Adrenal gland (tissue), 19 donors: ENCODE measurements at places on chromosomes 2 and 18. TPM values are rescaled to one million over a fixed set of nuclear protein-coding genes. Genes with fewer than 3 reads are reported as not detected.
A peak's percentile ranks its signal among the peaks of the same experiment; 100 is the strongest.

Gene NCKAP5
- total RNA-seq = 0.06 TPM

Gene ALPG
- total RNA-seq = not detected

Gene PLCD4
- 0.90 TPM for total RNA-seq

Gene MEMO1
- total RNA-seq = 64.3 TPM

Gene GALNT13
- 11.8 TPM for total RNA-seq

Gene SPAG16
- 24.7 TPM for total RNA-seq

Gene ARHGAP15
- total RNA-seq = 13.1 TPM

Gene CCDC85A
- 0.57 TPM for total RNA-seq

Gene ITPRIPL1
- total RNA-seq = 0.32 TPM

Gene ZAP70
- total RNA-seq = 2.9 TPM

Gene HMSD
- total RNA-seq = not detected

DNA sequence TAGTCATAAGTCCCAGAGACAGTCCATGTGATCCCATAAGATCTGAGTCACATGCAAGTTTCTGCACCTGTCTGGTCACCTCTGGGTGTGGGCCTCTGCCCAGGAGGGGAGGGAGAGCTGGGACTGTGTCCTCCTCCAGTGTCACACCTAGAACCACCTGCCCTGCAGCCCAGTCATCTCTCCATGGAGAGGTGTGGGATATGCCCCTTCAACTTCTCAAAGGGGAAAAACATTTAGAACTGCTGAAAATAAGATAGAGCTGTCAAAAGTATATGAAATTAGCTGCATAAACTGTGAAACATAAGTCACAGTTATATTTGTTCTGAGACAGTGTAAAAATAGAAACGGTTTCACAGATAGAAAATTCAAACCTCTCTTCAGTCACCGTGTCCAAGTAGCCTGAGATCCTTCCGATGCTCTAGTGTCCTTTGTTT, 55.4 kb downstream of the NGEF start:
- no peak for DNase-seq

DNA sequence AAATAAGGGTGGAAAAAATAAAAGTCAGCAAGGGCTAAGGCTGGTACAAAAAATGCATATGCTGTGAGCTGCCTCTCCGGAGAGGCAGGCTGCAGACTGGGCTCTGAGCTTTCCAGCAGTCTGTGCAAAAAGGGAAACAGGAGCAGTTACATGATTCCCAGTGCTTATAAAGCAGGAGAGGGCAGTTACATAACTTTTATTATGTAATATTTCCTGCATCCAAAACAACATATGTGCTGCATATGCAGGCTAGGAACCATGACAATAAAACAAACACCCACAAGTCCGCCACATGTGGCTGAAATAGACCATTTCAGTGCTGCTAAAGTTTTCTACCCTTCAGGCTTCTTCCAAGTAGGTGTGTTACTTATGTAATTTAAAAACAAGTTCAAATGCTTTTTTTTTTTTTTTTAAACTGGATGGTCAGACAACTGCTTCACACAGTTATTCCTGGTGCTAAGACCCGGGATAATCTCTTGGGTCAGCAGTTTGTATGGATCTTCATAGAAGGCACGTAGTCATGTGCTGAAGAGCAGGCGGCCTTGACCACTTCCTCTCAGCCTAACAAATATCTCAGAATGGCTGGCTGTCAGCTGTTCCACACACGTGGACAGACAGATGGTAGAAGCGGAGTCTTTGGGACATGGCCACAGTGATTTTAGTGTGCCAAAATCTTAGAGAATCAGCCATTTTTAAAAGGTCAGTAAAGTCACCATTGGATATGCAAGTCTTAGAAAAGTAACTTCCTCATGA, 43.5 kb downstream of the ARMC9 start:
- DNase-seq = peak; percentile 86

GRCh38 chr2:219020604-219021365, 20.5 kb downstream of the CFAP65 start:
- DNase-seq = no peak

GRCh38 chr2:241460631-241461030, 47.8 kb downstream of the STK25 start:
- no peak for DNase-seq

DNA sequence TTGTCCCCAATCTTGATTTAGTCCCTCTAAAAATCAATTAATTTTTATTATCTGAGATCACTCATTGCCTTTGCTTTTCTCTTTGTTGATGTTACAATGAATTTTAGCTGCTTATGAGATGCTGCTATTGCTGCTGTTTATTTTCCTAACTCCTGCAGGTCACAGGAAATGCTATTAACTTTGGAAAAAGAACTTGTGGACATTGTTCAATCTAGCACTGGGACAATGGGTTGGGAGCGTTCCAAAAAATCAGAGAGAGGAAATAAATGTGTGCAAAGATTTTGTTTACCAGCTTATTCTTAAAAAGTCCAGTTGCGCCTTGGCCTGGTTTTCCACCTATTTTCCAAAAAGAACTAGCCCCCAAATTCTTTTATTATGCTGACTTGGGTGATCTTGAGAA, 268.3 kb downstream of the PTH2R start:
- DNase-seq = no peak

DNA sequence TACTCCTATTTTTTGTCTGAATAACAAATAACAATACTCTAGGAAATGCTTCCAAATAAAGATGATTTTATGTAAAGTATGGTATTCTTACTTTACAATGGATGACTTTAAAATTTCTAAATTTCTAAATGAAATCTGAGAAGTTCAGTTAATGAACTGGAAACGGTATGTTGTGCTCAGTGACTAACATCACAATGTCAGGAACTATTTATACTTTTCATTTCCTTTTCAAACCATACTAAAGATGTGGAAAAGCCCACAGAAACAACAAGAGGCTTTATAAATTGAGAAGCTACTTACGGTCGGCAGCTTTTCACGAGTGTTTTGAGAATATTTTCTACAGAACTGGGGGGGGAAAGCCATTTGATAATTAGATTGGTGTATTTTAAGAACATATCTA, 31.1 kb downstream of the PSME4 start:
- DNase-seq = no peak

DNA sequence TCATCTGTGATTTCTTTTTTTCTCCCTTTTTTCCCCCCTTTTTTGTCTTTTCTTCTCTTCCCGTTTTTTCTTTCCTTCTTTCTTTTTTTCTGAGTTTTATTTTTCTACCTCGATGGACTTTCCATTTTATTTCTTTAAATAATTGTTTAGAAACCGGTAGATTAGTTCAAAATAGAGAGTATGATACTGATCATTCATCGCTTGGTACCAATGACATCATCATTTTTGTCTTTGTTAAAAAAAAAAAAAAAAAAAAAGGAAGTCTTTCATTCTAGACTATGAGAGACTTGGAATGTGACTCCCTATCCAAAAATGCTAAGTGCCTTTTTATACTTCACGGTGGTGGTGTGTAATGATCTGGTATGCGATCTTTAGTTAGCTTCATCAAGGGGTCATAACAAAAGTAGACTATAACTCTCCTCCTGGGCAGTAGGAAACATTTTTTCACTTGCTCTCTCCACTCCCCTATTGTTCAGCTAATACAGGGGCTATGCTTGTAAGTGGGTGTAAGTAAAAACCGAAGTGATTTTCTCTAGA, 1517.5 kb upstream of the ZEB2 start:
- DNase-seq = no peak

GRCh38 chr18:65365245-65365980, 385.4 kb upstream of the CDH7 start:
- no peak for DNase-seq

GRCh38 chr2:239000500-239001073, 152.7 kb downstream of the TWIST2 start:
- no peak for DNase-seq

GRCh38 chr18:711657-712400, 601 bp downstream of the ENOSF1 start:
- peak; percentile 74 for DNase-seq

DNA sequence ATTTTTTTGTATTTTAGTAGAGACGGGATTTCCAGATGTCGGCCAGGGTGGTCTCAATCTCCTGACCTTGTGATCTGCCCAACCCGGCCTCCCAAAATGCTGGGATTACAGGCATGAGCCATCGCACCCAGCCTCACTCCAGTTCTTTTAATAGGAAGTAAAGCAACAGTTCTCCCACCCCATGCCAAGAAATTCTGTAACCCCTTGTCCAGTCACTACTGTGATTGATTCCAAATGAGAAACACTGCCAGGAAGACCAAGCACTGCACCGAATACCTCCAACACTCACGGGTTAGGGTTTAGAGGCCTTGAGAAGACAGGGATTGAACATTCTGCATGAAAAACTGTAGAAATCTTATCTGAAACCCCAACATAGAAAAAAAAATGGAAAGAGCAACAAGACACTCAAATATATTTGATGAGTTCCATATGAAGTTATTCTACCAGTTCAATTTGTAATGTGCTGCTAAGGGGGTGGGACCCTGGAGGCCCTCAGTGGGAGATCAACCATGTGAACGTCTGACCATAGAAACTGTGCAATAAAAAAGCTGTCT, 48.2 kb upstream of the BIN1 start:
- peak; percentile 47 for DNase-seq

DNA sequence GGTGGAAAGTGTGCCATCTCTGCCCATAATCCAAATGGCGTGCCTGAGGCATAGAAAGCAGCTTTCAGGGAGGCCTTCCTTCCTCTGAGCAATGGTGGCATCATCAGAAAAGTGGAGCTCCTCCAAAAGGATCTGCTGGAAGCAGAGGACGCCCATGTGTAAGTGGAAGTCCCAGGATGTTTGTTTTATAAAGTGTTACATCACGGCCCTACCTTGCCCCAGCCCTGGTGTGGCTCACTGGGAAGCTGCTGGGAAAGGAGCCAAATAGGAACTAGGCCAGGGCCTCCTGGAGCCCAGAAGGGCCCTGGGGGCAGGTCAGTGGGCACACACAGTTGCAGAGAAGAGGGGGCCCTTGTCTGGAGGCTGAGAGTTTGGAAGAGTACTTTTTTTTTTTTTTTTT, 4.2 kb upstream of the ODC1 start:
- DNase-seq = no peak

- DNase-seq = no peak
Measured at GRCh38 chr18:41681138-41681880, 273.7 kb upstream of the PIK3C3 start.

DNA sequence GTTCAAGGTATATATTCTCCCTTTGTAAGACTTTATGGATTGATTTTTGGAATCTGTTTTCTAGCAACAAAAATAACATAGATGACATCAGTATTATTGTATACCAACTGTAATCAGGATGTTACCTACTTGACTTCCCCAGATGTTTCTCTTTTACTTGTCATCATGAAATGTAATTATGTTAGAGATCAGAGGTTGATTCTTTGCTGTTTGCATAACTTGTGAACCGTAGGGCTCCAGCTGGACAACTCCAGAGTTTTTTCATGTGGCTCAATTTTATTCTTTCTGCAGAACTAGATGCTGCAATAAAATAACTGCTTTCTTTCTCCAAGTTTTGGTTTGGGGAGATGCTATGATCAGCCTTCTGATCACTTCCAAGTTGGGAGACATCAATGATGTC, 58.1 kb downstream of the SPOPL start:
- no peak for DNase-seq

DNA sequence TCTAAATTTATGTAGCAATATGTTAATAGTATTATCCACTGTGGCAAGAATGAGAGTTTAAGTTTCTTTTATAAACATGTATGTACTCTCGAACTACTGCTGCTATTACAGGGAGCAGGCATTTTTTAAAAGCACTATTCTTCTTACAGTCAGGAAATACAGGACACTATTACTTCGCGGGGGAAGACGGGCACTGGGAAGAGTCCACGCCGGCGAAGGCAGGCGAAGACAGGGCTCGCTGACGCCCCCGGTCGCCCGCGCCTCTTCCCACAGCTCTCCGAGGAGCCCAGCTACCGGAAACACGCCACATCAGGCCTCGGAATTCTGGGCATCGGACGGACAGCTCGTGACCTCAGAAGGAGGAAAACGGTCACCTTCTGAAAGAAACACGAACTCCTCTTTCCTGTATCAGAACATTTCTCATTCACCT, 90.2 kb downstream of the FAM161A start:
- DNase-seq = peak; percentile 89

- no peak for DNase-seq
Measured at GRCh38 chr18:73593207-73593606, 554.4 kb downstream of the FBXO15 start.

- no peak for DNase-seq
Measured at GRCh38 chr2:241096979-241097378, 5.1 kb downstream of the MTERF4 start.

DNA sequence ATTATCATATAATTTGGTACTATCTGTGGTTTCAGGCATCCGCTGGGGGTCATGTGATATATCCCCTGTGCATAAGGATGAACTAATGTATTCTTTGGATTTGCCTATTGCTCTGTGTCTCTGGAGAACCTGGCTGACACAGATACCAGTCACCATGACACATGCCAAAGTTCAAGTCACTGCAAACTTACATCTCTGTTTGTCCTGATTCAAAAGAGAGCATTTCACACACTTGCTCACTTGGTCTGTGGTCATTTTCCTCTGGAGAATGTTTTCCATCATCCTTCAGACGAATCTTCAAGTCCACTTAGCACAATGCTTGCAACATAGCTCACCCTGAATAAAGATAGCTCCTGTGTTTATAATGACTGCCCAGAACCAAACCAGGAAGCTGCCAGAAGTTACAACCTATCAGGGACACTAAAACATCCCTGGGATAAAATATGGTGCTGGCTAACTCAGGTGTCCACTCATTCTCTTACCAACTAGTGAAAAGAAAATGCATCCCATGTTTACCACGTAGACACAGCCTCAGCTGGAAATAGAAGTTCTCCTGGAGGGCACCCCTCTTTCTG, 18.1 kb downstream of the SULT1C3 start:
- DNase-seq = no peak

- no peak for DNase-seq
Measured at GRCh38 chr2:196887431-196887830, 39.1 kb downstream of the PGAP1 start.

- DNase-seq = no peak
Measured at GRCh38 chr18:71682591-71682990, 861.6 kb downstream of the CBLN2 start.

GRCh38 chr2:58634653-58635370, 393.7 kb upstream of the FANCL start:
- DNase-seq = no peak

DNA sequence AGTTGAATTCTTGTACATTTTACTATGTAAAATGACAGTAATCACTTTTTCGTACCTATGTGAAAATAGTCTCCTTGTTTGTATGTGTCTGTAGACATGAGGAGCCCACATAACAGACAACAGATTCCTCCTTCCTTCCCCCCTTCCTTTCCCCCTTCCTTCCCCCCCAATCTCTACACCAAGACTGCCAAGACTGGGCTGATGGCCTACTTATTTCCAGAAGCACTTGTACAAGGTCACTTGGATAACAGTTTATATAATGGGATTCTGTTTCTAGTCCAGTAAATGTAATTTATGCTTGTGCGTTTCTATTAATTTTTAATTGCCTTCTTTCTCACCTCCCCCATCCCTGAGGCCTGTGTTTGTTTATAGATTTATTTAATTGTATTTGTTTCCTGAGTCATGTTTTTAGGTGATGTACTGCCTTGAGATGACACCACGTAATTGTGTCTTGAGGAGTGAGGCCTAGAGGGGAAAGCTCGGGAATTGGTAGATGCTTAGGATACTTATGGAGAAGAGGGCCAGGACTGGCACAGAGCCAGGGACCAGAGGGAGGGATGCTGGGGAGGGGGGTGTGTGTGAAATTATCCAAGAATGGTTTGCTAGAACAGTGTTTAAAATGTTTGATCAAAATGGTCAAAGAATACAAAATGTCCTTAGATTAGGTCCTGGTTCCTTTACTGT, 12.3 kb downstream of the B3GNT2 start:
- no peak for DNase-seq

GRCh38 chr18:21210784-21211183, 31.2 kb upstream of the GREB1L start:
- DNase-seq = no peak

- DNase-seq = no peak
Measured at GRCh38 chr2:51990684-51991083, 958.8 kb upstream of the NRXN1 start.

GRCh38 chr2:67137699-67138098, 259.4 kb upstream of the ETAA1 start:
- no peak for DNase-seq
